WTC11 (cell line): ENCODE measurements at places on chromosomes 13 and 19. TPM values are rescaled to one million over a fixed set of nuclear protein-coding genes. Genes with fewer than 3 reads are reported as not detected.

GRCh38 chr13:51679616-51680015, 95.4 kb downstream of the WDFY2 start:
- DNase-seq, result no peak

GRCh38 chr19:44866664-44867063, 20.6 kb downstream of the NECTIN2 start:
- DNase-seq, result no peak

- DNase-seq, result no peak
Measured at GRCh38 chr13:41370736-41371135, 59.7 kb downstream of the NAA16 start.

DNA sequence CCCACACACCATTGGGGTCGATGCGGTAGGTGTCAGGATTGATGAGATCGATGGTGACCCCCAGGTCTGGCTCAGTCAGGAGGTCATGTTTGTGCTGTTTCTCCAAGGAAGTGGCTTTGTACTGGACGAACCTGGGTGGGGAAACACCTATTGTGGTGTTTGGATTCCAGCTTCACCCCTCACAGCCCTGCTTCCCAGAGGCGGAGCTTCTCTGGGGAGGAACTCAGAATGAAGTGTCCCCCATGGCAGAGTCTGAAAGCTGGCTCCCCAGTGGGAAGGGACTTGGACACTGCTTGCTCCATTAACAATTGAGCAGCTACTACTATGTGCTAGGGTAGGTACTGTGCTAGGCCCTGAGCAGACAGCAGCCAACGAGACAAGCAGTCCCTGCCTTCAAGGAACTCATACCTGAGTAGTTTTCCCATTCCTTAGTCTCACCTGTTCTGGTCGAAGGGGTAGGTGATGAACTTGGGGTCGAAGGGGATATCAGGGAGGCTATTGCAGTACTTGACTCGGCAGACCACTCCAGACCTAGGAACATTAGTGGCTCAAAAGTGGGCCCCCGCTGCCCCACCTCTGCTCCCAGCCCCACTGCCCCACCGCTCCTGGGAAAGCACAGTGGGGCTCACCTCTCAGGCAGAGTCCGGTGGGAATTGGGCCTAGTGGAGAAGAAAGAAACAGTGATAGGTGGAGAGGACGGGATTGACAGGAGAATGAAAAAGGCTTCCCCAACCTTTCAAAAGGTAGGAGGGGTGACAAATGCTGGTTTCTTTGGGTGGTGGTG, 1.1 kb downstream of the PAF1 start:
- DNase-seq, result no peak

GRCh38 chr19:47633996-47634395, 25.1 kb downstream of the BICRA start:
- no peak for DNase-seq

- DNase-seq, result peak; percentile 41
Measured at GRCh38 chr19:52527956-52528351, 486 bp downstream of the ZNF808 start.

GRCh38 chr19:38635483-38636399, 11.7 kb upstream of the ACTN4 start:
- DNase-seq, result no peak

GRCh38 chr19:56162258-56162657, 13.6 kb upstream of the GALP start:
- no peak for DNase-seq

- no peak for DNase-seq
Measured at GRCh38 chr13:46181840-46182490, at the start of gene LCP1. Gene LCP1 (minus strand): TSS chr13:46182177. CDS start chr13:46159662, 22,515 bp downstream.

GRCh38 chr13:74274916-74275315, 140.7 kb upstream of the KLF12 start:
- no peak for DNase-seq

DNA sequence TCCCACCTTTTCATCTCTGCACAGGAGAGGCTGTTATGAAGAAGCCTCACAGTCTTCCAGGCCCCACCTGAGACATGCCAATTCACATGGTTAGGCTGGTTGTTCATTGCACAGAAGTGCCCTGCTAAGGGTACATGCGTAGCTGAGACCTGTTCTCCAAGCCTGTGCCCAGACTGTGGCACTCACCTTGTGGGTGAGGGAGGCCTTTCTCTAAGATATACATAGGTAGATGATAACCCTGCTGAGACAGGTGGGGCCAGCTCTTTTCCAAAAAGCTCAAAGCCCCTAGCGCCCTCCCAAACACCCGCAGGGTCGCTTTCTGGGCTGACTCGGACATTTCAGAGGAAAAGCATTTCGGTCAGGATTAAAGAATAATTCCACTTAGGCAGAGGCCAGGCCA, 53.5 kb upstream of the ZNF507 start:
- no peak for DNase-seq

GRCh38 chr13:36288794-36289391, 8.7 kb downstream of the CCDC169 start:
- no peak for DNase-seq

DNA sequence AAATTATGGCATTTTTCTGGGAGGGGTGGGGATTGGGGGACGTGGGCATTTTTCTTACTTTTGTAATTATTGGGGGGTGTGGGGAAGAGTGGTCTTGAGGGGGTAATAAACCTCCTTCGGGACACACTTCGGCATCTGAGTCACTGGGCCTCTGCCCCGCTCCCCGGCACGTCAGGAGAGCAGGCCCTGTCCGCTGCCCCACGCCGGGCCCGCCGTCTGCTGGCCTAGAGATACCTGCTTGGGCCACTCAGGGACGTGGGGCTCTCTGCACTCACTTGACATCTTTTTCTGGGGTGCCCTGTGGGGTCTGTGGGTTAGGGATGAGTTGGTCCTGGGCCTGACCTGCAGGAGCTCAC, 3.5 kb upstream of the FTL start:
- no peak for DNase-seq

DNA sequence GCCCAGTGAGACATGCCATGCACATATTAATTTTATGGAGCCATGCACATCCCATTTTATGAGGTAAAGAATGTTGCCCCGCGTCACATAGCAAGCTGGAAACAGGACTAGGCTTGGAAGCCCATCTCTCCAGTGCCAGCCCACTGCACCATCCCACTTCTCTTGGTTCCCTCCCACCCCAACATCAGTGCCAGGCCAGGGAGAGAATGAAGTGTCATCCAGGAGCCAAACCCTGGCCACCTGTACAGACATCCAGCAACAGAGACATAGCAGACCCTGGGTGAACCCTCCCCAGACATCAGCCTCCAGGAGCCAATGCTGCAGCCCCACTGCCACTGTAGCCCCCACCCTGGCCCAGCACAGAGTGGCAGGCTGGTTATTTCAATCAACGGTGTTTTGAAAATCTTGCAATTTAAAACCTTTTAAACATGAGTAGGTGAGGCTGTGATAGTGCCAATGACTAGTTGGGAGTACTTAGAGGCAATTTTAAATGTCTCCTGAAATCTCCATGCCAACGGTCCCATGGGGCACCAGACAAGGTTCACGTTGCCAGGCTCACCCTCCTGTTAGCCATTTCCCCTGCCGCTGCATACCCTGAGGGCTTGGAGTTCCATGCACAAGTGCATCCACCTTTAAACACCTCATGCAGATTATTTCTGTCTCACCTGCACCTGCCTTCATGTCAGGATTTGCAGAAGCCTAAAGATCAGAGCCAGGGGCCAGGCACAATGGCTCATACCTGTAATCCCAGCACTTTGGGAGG, 34.7 kb downstream of the VSTM2B start:
- no peak for DNase-seq

- no peak for DNase-seq
Measured at GRCh38 chr19:43662487-43662886, 7.5 kb downstream of the PLAUR start.

DNA sequence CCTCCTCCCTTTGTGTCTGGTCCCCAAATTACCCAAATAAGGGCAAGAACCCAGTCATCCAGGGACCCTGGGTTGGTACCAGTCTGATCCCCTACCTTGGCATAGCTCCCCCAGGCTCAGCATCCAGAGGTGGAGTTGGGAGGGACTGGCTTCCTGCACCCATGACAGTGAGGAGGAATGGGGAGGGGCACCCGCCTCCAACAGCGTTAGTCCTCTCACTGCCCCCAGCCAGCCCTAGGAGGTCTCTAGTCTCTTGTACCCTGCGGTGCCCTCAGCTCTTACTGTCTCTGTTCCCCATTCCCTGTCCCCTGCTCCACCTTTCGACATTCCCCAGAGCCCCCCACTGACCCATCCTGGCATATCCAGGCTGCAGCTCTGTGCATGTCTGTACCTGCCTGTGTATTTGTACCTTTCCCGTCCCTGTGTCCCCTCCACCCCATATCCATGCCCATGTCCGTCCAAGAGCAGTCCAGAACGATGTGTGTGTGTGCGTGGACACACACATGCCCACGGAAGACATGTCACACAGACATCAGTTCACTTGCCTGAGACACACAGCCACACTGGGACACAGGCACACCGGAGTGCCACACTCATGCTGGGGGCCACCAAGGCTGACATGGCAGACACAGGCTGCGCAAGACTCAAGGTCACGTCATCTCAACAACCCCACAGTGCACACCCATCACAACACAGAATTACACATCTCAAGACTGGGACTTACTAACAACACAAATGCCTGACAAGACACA, 17.8 kb downstream of the ERFL start:
- DNase-seq, result no peak

DNA sequence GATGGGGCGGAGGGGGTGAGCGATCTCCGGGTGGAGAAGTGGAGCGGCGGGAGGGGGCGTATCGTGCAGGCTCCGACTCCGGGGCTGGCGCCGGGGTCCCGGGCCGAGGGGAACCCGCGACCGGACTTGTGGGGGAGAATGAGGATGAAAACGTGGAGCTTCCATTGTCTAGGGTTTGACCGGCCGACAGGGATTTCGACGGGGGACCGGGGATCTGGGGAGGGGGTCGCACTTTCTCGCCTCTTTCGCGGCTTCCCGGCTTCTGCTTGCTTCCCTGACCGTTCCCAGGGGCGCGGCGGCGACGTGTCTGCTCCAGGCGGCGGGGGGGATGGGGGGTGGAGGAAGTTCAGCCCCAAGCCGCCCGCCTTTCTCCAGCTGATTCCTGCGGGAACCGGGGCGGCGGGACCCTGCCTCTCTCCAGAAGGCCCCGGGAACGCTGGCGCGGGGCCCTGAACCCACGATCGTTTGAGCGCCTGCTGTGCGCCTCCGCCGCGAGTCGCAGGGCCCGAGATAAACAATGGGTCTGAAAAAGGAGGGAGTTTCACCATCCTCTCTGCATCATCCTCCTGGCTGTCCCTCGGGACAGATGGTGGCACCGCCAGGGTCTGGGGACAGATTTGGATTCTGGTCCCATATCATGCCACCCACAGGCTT, 790 bp downstream of the TPM4 start:
- peak; percentile 68 for DNase-seq

DNA sequence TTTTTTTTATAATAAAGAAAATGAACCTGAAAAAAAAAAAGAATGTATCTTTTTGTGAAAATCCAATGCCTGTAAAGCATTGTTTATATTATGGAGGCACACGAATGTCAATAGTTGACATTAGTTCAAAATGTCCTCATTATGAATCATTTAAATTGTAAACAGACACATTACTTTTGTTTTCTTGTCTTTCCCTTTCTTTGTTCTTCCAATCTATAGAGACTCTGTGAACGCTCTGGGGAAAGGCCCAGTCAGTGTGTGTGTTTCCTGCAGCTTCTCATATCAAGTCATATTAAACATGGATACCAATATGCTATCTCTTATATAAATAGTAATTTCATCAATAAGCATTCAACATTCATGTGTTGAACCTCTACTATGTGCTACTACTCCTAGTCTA, 193.1 kb downstream of the KCTD12 start:
- DNase-seq, result no peak

DNA sequence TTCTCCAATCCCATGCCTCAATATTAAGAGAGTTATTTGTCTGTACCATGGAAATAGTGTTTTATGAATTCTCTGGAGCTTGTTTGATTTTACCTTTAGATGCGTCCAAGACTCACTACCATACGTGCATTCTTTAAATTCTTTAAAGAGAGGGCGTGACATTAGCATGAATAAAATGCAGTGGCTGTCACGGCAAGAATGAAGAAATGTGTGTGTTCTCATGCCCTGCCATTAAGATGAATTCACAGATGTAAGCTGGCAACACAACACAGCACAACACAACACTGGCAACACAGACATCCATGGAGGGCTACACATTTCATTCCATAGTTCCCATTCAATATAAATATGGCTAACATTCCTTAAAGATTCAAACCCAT, 213.4 kb downstream of the ENOX1 start:
- no peak for DNase-seq

DNA sequence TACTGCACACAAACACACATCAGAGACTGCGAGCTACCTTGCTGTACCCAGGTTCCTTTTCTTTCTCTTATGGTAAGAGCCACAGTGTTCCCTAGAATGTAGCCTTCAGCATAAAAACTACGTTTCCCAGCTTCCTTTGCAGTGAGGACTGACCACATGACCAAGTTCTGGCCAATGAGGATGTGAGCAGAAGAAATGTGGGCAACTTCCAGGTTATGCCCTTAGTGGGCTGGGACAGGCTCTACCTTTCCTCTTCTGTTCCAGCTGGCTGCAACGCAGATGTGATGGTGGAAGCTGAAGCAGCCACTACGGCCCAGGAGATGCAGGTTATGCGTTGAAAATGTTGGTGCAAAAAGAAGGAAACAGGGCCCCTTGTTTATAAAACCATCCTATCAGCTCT, 27.5 kb downstream of the VRK3 start:
- DNase-seq, result peak; percentile 54

DNA sequence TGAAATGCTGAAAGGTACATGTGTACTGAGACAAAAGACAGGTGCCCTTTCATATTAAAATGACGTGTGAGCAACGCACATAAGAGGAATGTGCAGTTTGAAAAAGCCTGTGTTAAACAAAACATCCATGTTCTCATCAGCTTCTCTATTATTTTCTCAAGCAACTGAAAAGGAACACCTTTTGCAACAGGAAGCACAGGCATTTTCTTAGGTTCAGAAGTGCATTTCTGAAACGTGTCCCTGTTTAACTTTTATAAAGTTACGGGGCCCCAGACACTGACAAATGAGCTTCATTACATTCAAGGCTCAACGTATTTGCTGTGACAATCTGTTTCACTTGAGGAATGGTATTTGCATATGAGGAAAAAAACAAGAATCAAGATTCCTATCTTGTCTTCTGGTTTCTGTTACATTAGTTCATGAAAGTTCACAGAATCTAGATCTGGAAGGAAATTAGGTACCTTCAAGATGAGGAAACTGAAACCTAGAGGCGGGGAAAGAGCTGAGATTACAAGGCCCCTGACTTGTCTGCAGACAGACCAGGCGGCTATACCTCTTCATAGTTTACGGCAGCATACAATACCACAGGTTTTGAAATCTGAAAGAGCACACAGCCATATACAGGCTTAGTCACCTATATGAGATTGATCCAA, 431.7 kb downstream of the KLF12 start:
- DNase-seq, result no peak

- DNase-seq, result no peak
Measured at GRCh38 chr13:112651750-112652511, 37.9 kb upstream of the ATP11A start.

GRCh38 chr13:106588367-106588766, 20.4 kb upstream of the ARGLU1 start:
- DNase-seq, result no peak

Gene CABP5
- total RNA-seq, result not detected in 3 replicates

Gene SULT2B1
- total RNA-seq, result 0.96 to 2.1 TPM (median 1.3 TPM) in 3 replicates

Gene NLRP9
- total RNA-seq, result not detected in 3 replicates
